ENCODE measurements at places on chromosomes 3 and 15.

DNA sequence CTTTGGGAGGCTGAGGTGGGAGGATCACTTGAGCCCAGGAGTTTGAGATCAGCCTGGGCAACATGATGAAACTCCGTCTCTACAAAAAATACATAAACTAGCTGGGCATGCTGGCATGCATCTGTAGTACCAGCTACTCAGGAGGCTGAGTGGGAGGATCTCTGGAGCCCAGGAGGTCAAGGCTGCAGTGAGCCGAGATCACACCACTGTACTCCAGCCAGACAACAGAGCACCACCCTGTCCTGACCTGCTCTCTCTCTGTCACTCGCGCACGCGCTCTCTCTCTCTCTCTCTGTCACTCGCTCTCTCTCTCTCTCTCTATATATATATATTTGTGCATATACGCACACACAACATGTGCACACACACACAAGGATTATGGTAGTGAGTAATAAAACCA, 61.8 kb downstream of the IL16 start:
- no peak for DNase-seq

DNA sequence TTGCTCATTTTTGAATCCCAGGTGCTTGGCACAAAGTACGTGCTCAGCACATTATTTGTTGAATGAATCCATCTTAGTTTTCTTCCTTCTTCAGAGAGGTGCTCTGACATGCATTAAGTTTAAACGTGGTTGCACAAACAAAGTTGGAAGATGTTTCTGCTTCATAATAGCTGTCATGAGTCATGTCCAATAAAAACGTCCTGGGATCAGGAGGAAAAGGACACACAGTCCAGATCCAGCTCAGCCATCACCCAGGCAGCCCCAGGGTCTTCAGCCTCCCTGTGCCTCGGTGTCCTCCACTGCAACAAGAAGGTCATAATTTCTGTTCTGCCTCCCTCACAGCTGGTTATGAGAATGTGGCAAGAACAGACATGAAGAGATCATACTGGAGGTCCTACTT, 55.4 kb downstream of the CCNL1 start:
- DNase-seq, result no peak

DNA sequence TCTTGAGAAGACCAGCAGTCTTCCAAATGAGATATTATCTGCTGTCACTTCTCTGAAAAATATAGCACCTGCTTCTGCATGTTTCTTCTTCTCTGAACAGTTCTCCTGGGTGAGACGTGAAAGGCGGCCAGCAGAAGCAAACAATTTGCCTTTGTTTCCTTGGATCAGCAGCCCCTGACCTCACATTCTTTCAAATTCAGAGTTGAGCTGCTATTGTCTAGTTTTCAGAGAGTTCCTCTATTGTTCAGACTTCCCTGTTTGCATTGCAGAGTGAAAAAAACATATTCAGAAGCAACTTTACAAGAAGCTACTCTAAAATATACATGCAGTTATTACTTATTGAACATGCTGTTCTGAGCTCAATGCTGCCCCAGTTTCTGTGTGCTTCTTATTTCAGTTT, 653.6 kb downstream of the NAALADL2 start:
- DNase-seq, result no peak

DNA sequence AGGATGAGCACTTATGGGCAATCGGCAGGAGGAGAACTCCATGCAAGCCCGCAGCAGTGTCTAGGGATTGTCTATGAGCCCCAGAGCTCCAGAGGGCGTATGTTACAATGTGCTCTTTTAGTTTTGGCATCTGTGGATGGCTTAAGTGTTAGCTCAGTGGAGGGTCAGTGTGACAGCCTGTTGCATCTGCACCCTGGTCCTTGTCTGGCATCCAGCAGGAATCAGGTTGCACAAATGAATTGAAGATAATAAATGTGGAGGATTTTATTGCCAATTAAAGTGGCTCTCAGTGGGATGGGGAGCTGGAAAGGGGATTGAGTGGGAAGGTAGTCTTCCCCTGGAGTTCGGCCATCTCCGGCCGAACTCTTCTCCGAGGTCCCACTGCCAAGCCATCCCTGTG, 11.8 kb upstream of the PRICKLE2 start:
- no peak for DNase-seq

DNA sequence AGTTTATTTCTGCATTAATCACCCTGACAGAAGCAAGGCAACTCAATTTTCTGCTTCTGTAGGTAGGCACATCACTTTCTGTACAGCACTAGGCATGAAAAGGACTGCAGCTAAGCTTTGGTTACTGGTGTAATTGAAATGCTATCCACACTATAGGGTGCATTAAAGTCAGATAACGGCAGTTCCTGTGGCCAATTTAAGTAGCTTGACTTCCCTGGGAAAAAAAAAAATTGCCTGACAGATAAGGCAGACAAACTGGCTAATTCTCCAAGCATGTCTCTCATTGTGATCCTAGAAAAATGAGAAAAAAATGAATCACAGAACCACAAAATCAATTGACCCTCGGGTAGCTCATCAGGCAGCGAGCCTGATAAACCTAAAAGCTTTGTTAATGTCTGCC, 151.4 kb downstream of the MEIS2 start:
- no peak for DNase-seq

DNA sequence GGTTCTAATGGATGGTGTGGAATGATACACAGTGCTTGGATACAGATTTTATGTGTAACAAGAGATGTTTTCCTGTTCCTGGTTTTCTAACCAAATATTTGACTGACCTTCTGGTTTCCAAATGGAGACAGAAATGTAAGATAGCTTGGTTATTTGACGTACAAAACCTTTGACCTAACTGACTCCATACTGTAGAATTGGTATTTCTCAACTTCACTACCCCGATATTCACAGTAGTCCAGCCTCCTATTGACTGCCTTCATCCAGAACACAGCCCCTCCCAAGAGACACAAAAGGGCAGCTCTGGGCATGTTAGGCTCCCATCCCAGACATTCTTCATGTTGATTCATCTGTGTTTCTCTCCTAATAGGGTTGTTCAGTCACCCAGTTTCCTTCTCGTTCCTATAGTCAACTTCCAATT, 33.4 kb downstream of the MYO1E start:
- DNase-seq, result no peak

GRCh38 chr3:122350814-122351418, 25.9 kb downstream of the CSTA start:
- no peak for DNase-seq

DNA sequence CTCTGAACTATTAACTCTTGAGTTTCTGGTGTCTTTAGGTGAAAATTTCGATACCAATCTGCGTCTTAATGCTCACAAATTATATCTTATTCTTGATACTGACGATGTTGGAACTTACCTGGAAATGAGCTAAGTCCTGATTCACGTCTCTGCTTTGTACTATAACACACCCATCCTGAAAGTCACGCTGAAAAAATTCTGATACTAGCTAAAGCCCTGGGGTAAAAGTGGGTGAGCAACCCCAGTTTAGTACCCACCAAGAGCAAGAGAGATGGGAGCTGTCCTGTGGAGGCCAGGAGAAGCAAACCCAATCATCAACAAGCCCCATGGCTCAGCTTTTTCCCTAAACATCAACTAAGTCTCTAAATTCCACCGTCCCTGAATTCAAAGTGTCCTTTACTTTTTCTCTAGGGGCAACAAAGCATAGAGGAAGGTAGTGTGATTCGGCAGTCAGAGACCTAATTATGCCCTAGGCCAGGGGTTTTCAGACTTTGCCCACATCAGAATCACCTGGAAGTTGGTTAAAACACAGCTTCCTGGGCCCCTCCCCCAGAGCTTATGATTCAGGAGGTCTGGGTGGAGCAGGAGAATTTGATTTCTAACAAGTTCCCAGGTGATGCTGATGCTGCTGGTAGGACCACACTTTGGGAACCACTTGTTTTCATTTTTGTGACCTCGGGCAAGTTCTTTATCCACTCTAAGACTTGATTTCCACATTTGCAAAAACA, 90.2 kb downstream of the OSBPL10 start:
- no peak for DNase-seq

DNA sequence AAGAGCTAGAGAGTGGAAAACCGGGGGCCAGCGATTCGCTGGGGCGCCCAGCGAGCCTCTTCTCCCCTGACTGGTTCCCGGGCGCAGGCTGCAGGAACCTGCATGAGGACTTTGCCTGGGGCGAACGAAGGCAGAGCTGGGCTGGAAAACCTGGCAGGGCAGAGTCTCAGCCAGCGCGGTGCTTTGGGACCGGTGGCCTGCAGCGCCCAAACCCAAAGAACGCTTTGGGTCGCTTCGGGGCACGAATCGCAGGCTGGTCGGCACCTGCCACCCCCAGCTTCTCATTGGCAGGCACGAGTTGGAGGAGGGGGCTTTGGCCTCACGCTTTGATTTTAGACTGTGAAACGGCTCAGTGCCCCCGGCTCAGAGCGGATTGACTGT, 3.0 kb downstream of the ONECUT1 start:
- DNase-seq, result no peak

DNA sequence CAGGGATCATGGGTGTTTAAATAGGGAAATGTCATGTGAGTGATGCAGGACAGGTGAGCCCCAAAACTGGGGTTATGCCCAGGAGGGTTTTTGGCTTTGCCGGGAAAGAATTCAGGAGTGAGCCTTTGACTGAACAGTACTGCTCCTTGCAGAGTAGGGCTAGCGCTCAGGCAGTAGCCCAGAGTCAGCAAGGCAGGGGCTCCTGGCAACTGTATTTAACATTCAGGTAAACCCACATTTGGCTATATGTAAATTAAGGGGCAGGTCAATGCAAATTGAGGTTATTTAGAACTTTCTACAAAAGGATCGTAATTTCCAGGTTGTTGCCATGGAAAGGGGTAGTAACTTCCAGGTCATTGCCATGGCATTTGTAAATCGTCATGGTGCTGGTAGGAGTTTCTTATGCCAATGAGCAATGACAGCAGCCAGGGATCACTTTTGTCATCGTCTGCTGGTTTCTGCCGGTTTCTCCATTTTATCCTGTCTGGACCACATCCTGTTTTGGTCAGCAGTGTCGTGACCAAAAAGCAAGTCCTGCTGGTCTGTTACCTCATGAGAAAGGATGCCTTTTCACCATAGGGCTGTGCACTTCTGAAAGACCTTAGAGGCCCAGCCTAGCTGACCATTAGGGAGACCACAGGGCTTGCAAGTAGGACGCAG, 24.3 kb downstream of the MTHFS start:
- DNase-seq, result no peak

- no peak for DNase-seq
Observed at GRCh38 chr3:129878355-129878754, 15.2 kb downstream of the TMCC1 start.

DNA sequence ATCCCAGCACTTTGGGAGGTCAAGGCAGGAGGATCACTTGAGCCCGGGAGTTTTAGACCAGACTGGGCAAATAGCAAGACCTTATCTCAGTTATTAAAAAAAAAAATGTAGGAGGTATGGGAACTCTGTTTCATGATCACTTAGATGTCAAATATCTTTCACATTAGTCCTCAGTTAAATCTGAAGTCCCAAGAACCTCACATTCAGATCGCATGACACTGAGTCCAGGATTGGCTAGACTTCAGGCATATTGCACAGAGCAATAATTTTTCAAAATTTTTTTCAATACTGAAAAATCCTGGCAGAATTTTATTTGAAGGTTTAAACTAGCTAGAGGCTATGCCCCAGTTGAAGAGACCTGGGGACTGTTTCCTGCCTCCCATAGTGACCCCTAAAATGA, 56.3 kb upstream of the ZNF148 start:
- no peak for DNase-seq

- no peak for DNase-seq
Observed at GRCh38 chr3:80553211-80553610, 785.4 kb upstream of the ROBO1 start.

DNA sequence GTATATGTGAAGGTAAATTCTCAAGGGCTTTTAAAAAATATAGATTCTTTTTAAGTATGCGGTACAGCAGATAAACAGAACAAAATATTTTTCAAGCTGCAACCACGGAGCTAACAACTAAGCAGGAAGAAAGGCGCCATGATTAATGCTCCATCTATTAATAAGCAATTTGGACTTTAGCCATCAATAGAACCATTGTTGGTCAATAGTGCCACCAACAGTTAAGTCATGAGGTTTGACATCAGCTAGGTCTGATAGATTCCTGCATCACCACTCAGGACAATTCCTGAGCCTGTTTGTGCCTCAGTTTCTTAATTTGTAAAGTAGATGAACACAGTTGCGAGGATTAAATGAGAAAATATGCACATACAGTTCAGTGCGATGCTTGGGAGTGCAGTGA, 65.1 kb upstream of the FAM3D start:
- DNase-seq, result no peak

- DNase-seq, result no peak
Observed at GRCh38 chr15:31302778-31303725, 23.6 kb upstream of the KLF13 start.

DNA sequence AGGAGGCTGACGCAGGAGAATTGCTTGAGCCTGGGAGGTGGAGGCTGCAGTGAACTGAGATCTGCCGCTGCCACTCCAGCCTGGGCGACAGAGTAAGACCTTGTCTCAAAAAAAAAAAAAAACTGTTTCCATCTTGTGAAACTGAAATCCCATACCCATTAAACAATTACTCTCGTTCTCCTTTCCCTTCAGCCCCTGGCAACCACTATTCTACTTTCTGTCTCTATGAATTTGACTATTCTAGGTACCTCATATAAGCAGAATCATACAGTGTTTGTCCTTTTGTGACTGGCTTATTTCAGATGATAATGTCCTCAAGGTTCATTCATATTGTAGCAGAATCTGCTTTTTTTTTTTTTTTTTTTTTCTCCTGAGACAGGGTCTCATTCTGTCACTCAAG, 51.5 kb upstream of the UBE2E1 start:
- no peak for DNase-seq

GRCh38 chr3:98962189-98962930, 60.9 kb upstream of the DCBLD2 start:
- DNase-seq, result no peak

DNA sequence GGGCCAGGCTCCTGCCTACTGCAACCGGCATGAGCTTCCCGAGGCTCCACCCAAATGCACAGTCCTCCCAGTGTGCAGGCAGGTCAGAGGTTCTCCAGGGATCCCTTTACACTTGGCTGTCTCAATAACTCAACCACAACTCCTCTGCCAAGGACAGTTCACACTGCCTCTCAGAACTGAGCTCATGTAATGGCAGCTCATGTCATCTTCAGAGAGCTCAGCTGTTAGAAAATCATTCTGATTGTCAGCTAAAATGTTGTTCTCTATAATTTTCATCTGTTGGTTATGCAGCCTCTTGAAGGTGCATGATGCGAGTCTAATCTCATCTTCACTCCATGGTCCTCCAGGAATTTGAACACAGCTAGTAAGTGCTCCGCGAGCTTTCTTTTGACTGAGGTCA, 76.7 kb downstream of the SST start:
- no peak for DNase-seq

- no peak for DNase-seq
Observed at GRCh38 chr15:87805117-87805820, 451.3 kb downstream of the NTRK3 start.

DNA sequence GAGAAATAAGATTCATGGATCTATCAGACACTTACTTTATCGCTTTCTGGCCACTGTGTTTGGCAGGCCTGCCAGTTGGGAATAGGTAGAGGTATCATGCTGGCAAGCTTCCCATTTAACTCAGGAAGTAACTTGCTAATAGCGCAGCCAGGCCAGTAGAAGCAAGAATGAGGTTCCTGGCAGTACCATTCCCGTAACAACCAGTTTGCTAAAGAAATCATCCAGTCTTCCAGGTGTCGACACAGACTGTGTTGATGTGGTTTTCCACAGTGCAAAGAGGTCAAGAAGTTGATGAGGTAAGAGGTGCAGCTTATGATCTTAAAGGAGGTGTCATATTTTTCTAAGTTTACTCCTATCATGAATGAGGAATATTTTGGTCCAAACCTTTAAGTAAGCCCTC, 46.2 kb downstream of the DPH6 start:
- no peak for DNase-seq
